ENCODE measurements at places on chromosomes 7 and 10. TPM values are rescaled to one million over a fixed set of nuclear protein-coding genes. Genes with fewer than 3 reads are reported as not detected.

DNA sequence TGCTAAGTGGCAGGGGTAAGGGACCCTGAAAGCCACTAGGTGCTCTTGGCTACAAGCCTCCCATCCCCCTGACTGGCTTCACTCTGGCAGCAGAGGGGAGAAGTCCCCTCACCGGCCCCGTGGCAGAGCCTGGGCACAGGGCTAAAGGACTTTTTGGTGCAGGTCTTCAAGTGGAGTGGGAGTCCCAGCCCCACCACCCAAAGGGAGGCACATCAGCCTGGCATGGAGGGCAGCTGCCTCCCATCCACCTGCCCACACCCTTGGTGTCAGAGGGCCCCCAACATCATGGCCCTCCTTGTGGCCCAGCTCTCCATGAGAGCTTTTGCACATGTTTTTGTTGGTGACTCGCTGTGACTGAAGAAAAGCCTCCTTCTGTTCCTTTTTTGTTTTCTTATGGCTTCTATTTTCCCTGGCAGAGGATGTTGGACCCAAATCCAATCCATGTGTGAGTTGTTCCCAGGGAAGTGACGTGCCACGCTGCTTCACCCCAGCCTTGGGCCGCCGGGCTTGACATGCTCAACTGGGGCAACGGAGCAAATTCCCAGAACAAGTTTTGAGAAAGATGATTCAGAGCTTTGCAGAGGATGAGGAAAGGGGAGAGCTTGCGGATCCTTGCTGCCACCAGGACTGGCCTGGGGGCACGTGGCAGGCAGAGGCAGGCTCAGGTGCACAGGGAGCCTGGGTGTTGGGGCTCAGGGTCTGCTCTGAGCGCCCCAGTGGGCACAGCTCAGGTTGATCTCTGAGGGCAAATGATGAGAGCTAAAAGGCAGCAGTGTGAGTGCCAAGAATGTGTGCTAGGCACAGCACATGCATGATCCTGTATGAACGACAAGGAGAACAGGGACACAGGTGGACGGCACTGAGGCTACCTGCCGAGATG, 1.9 kb upstream of the AEBP1 start:
- no peak for DNase-seq
- H3K36me3 ChIP-seq = peaks cover 3% of the 10 kb centered on the region
- no peak overlapping the region for H3K4me3 ChIP-seq
- H3K27ac ChIP-seq = no peak overlapping the region

The OR2A14 gene
- total RNA-seq = not detected

- no peaks in the 10 kb centered on the region for H3K36me3 ChIP-seq
- H3K4me1 ChIP-seq = no peaks in the 10 kb centered on the region
- no peak overlapping the region for H3K4me3 ChIP-seq
- DNase-seq = no peak
- no peak overlapping the region for H3K27ac ChIP-seq
- peaks cover 2% of the 10 kb centered on the region for H3K27me3 ChIP-seq
These were observed 58.6 kb upstream of the MKRN1 start for GRCh38 chr7:140537750-140538482.

The VIPR2 gene
- total RNA-seq = 0.50 TPM

GRCh38 chr10:64112701-64113355, 591.6 kb downstream of the REEP3 start:
- H3K4me1 ChIP-seq = peaks cover 5% of the 10 kb centered on the region
- DNase-seq = no peak
- H3K27ac ChIP-seq = no peak overlapping the region
- H3K36me3 ChIP-seq = no peaks in the 10 kb centered on the region
- no peak overlapping the region for H3K4me3 ChIP-seq
- H3K27me3 ChIP-seq = peaks cover 1% of the 10 kb centered on the region

The PLEKHS1 gene
- 0.07 TPM for total RNA-seq

The RBM20 gene
- 0.40 TPM for total RNA-seq

The GHRHR gene
- total RNA-seq = not detected

GRCh38 chr7:91912494-91912893, 28.2 kb upstream of the AKAP9 start:
- no peak for DNase-seq
- H3K36me3 ChIP-seq = no peaks in the 10 kb centered on the region
- H3K4me3 ChIP-seq = no peak overlapping the region

DNA sequence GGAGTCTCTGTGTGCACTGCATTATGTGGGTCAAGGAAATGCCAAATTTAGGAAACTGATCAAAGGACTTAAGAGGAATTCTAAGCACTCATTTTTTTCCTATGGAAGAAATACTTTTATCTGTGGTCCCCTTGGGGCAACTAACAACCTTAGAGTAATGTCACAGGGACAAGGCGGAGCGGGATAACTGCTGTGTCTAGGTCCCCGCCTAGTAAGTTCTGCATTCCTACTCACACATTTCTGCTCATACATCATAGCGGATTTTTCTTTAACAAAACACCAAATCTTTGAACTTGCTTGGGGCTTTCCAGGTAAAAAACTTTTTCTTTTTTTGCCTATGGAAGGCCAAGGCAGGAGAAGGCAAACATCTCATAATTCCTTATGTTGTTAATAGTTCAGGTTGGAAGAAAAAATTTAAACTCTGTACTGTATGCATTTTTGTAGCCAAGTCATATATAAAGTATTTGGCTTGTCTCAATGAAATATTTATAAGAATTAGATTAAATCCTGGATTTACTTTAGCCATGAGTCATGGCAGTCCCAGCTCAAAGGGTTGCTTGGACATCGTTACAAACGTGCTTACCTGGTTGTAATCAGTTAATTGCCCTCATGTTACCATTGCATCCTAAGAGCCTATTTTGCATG, 285.0 kb downstream of the PHTF2 start:
- DNase-seq = no peak
- no peaks in the 10 kb centered on the region for H3K36me3 ChIP-seq
- no peak overlapping the region for H3K4me3 ChIP-seq
- no peak overlapping the region for H3K27ac ChIP-seq

GRCh38 chr10:128102480-128103228, 23.6 kb downstream of the MKI67 start:
- peaks cover 51% of the 10 kb centered on the region for H3K36me3 ChIP-seq
- H3K27me3 ChIP-seq = no peaks in the 10 kb centered on the region
- H3K4me1 ChIP-seq = peaks cover 16% of the 10 kb centered on the region
- no peak overlapping the region for H3K27ac ChIP-seq
- no peak overlapping the region for H3K4me3 ChIP-seq

- H3K36me3 ChIP-seq = no peaks in the 10 kb centered on the region
- peaks cover 5% of the 10 kb centered on the region for H3K27me3 ChIP-seq
- H3K4me3 ChIP-seq = no peak overlapping the region
These were observed 290.7 kb downstream of the SKIDA1 start for GRCh38 chr10:21234761-21235160.

- peaks cover 64% of the 10 kb centered on the region for H3K36me3 ChIP-seq
- H3K4me3 ChIP-seq = no peak overlapping the region
- DNase-seq = no peak
- no peaks in the 10 kb centered on the region for H3K27me3 ChIP-seq
- H3K27ac ChIP-seq = no peak overlapping the region
These were observed 20.7 kb downstream of the MDFIC start for GRCh38 chr7:114942446-114943175.

- peaks cover 2% of the 10 kb centered on the region for H3K27me3 ChIP-seq
- no peak overlapping the region for H3K4me3 ChIP-seq
- no peak overlapping the region for H3K27ac ChIP-seq
These were observed 213.7 kb downstream of the HTR7 start for GRCh38 chr10:90644165-90644564.

DNA sequence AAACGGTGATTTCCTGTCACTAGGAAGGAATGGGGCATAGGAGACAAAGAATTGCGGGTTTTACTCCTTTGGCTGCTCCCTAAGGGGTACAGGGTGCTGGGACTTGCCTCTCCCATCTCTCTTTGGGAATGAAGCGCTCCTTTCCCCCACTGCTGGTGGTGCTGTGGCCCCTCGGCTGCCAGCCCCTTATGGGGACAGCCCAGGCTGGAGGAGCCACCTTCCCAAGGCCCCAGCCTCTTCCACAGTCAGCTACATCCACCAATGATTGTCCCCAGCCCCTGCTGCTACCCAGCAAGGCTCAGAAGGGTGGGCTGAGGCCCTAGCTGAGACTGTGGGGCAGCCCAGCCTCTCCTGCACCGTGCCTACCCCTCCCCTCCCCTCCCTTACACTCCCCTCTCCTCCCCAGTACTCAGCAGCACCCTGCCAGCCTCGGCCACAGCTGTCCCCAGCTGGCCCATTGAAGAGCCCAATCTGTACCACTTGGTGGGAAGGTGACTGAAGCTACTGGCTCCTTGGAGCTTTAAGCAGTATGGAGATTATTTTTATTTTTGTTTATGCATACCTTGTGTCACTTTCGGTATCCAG, 19.0 kb downstream of the PRKAG2 start:
- no peaks in the 10 kb centered on the region for H3K36me3 ChIP-seq
- no peak overlapping the region for H3K27ac ChIP-seq
- no peak for DNase-seq

The IFIT2 gene
- 38.2 TPM for total RNA-seq

The NUTM2D gene
- 1.3 TPM for total RNA-seq

- no peak for DNase-seq
- no peaks in the 10 kb centered on the region for H3K27me3 ChIP-seq
- H3K4me1 ChIP-seq = peaks cover 3% of the 10 kb centered on the region
These were observed 160.5 kb downstream of the AOAH start for GRCh38 chr7:36563706-36564327.

Measured in activated CD4-positive, alpha-beta T cell treated with anti-CD3 and anti-CD28 coated beads for 36 hours (primary cell).